ENCODE measurements at places on chromosomes 7 and 10.

GRCh38 chr10:86451604-86451960 is 70.0 kb downstream of the WAPL start:
- no peak for DNase-seq

GRCh38 chr10:43998021-43998809 is 349.5 kb upstream of the ZNF32 start:
- peak; percentile 32 for DNase-seq

DNA sequence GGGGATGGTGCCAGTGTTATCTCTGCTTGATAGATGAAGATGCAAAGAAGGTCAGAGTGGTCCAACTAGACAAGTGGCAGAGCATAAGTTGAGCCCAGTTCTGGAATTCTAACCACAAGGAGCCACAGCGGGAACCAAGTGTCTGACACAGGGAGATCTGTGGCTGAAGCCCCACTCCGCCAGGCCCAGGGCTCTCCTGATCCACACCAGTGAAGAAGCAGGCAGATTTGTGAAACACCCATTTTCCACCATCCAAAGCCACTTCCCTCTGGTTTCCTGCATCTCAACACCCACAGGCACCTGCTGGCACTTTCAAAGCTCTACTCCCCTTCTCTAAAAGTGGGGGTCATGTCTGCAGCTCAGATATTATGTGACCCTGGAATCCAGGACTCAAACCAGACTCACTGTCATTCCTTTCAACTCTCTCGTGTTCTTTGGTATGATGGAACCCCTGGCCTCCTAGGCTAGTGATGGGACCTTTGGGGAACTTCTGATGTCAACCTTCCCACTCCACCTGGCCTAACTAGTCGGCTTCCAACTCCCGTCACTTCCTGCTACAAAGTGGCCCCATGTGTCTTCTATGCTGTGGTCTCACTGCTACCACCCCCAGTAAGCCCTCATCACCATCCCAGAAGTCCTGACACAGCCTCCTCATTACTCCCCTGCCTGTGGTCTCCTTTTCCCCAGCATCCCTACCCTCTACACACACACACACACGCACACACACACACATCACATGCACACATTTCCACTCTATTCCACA is 177.6 kb downstream of the GRID1 start:
- no peak for DNase-seq

DNA sequence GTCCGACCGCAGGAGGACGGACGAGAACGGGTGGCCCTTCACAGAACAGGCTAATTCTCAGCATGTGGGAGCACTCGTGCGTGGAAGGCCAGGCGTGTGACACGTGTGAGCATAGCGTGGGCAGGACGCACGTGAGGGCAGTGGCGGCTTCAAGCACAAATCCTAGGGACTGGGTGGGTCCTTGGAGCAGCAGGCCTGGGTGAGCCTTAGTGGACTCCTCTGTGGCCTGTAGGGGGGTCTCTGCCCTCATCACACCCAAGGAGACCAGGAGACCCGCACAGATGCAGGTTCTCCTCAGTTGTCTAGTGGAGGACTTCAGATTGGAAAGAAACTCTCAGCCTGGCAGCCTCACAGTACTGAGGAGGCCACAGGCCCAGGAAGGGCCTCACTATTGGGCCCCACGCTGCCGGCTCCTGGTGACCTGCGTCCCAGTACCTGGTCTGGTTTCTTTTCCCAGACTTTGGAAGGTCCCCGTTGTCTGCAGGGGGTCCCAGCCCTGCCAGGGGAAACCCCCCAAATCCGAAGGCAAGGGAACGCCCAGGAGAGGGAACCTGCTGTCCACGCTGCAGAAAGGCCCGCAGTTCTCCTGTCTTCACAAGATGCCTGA is 49.1 kb upstream of the FAM20C start:
- DNase-seq = no peak

DNA sequence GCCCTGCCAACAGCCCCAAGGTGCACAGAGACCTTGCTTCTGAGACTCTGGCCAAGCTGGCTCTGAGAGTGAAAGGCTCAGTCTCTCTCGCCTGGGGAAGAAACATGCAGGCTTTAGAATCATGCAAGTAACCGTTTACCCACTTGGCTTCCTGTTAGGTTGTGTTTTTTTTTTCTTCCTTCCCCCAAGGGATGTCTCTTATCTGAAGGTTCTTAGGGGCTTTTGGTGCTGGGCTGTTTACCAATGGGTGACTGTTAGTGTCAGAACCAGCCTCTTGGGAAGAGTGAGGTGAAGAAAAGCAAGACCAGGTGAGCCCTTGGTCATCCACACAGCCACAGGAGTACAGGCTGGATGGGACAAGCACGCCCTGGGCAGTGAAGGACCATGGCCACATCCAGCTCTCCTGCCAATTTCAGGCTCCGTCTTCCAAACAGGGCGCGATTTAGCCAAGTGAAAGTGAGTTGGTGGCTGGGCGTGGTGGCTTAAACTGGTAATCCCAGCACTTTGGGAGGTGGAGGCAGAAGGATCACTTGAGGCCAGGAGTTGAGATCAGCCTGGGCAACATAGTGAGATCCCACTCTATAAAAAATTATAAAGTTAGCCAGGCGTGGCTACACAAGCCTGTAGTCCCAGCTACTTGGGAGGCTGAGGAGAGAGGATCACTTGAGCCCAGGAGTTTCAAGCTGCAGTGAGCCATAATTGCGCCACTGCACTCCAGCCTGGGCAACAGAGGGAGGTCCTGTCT is 76.3 kb upstream of the CUX1 start:
- no peak for DNase-seq

DNA sequence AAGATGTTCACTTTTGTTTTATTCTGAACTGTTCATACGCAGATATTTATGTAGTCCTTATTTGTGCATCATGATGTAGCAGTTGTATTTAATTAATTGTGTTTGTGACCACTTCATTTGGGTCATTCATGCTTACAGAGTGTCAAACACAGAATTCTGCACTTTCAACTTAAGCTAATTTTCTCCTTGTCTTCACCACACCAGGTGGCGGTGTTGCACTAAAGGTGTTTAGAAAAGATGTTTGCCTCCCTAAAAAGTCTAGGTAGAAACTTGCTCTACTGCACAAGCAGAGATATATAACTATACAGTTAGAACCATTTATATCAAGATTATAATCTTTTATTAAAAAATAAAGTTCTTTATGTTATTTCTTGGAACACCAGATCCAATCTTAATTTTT is 1.3 kb upstream of the TAS2R38 start:
- DNase-seq = no peak

DNA sequence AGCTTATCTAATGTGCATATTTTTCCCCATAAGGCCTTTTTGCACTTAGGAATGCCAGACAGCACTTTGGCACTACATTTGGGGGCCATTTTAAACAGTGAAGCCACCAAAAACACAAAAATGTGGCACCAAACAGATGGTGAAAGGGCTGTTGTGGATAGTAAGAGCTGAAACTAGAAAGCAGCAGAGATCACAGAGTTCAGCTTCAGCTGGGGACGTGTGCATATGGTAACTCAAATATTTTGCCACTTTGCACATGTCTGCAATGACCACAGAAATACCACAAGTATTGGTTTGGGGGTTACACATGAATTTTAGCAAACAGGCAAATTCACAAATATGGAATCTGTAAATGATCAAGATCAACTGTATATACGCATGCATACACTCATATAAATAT is 72.8 kb downstream of the PODXL start:
- DNase-seq = no peak

GRCh38 chr7:84247591-84247990 is 53.0 kb upstream of the SEMA3A start:
- no peak for DNase-seq

DNA sequence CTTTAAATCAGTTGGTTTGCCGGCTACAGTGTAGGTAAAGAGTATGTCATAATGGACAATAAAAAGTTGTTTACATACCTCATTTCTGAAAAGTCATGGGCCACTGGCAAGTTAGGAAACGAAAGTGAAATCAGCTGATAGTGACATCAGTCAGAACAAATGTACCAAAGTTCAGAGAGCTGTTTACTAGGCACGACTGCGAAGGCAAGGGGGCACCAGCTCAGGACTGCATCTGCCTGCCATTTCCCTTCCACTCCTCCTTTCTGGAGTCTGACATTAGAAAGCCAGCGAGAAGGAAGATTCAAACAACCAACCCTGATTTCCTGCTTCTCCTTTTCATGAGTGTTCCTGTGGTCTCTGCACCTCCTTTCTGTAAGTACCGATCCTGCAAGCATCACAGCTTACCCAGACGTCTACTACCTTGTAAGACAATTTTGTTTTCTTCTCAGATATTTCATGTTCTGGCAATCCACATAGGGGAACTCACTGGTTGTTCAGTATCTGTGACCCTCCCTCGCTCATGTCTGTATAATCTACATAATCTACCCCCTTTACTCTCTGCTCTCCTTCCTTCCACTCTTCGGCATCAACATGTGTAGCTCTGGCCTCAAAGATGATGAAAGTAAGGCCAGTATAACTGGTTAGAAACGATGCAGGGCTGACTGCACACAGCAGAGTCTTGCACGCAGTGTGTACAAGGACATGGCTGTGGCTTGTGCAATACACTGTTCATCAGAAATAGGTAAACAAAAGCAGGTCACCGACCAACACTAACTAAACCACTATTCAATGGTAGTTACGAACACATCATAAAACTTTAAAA is at the start of gene TMEM140:
Gene TMEM140, plus strand, starts transcription at position 174 of the 823 bp plus-strand sequence. CDS start 16,370 bp downstream, outside the sequence.
- no peak for DNase-seq

- no peak for DNase-seq
These were observed 30.6 kb upstream of the ZNRF2 start for GRCh38 chr7:30253796-30254165.

DNA sequence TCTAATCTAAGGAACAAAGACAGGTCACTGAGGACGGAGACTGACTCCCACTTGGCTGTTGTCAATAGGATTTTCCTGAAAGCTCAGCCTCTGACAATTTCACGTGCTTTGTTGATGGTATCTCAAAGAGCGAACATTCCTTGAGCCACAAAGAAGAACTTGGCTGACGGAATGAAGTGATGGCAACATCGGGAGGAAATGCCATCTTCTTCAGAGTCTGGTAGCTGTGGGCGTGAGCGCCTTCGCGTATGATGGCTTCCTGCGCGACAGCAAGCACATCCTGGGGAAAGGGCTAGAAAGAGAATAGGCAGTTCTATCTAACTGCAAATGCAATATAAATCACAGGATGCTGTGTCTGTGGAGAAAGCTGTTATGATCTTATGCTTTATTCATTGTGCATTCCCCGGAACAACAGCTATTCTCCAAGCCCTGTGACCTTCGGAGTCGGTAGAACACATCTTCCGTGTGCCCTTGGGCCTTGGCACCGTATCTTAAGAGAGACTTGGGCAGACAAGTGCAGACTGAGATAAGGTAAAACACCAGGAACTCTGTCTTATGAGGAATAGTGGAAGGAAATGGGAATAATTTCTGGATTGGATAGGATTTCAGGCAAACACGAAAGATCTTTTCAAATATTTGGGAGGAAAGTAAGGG is 19.6 kb upstream of the GTPBP4 start:
- no peak for DNase-seq

DNA sequence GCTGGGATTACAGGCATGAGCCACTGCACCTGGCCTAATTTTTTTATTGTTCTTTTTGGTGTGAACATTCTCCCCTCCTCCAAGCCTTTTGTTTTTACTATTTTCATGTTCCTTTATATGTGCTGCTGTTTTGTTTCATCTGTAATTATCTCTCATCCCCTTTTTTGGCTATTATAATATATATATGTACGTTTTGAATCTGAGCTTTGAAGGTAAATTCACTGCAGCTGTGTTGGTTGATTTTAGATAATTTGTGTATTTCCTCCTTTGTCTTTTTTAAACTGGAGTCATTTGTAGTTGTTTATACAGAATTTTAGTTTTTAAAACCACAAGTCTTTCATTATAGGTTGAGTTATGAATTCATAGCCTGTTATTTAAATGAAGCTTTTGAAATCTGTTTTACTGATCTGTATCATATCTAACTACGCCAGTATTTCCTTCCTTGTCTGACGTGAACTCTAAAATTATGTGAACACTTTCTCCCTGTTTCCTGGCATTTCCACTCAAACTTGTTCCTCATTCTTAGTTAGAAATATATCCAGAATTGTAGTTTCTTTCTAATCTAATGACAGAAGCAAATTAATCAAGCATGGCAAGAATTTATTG is 54.9 kb downstream of the PTEN start:
- no peak for DNase-seq

DNA sequence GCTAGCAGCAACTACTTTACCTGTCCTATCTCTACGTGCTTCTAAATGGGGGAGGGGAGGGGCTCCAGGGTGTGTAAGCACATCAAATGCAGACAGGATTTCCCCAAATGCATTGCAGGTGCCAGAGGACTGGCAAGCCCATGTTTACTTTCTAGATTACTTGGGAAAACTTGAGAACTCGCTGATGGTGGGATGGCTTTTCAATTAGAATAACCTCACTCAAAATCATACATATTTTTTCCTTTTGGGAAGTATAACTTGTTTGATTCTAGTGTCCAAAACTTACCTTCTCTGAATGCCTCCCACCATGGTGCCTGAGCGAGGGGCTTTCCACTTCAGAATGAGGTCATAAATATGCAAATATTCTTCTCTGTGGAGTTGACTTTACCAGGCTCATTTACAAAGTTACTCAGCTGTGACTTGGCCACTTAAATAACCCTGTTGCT is 191.3 kb upstream of the RHOBTB1 start:
- no peak for DNase-seq
